ENCODE measurements at places on chromosomes 12 and 14.

DNA sequence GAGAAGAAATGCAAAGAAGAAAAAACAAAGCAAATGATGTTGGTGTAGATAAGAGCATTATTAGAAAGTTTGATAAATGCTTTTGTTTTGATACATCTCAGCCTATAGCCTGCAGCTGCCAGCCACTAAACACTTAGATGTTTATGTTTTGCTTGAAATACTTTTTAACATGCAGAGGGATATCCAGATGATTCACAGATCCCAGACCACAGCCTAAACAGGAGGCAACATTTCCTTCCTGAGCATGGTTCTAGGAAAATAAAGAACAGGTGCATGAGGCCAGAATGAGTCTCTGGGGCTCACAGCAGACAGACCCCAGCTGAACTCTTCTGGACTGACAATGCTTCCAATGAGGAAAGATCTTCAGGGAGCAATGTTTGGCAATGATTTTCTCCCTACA is 103.7 kb upstream of the EEA1 start:
- no peak for DNase-seq

- DNase-seq, result no peak
Observed at GRCh38 chr12:118103201-118103600, 610 bp downstream of the VSIG10 start.

DNA sequence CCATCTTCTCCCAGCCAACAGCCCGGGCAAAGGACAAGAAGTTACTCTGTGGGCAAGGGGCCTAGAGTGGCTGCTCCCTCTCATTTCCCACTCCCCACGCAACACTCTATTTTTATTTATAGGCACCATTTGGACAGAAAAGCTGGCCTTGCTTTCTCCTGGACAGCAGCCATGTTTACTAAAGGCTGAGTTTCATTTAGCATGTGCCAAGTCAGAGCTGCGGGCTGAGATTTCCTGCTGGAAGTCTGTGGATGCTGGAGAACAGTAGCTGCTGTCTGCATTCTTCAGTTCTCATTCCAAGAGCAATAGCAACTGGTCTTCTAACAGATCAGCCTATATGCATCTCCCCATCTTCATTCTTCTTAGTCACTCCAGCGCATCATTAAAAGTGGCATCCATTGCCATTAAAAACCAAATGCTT is 8.3 kb downstream of the COL2A1 start:
- no peak for DNase-seq

DNA sequence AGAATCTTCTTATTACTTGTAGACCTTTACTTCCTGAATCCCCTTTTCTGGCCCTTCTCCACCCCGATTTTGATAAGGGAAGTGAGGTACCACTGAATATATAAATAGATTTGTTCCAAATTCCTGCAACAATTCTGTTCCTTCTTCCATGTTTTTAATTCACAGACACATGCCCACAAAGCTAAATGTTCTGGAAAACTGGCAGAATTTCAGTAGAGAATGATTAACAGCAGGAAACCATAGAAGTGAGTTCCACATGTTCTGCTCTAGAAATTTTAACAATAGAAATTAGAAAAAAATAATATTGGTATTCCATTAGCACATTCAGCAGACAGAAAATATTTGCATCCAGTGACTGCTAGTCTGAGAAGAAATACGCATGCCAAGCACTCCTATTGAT is 139.6 kb downstream of the SLC2A13 start:
- no peak for DNase-seq

DNA sequence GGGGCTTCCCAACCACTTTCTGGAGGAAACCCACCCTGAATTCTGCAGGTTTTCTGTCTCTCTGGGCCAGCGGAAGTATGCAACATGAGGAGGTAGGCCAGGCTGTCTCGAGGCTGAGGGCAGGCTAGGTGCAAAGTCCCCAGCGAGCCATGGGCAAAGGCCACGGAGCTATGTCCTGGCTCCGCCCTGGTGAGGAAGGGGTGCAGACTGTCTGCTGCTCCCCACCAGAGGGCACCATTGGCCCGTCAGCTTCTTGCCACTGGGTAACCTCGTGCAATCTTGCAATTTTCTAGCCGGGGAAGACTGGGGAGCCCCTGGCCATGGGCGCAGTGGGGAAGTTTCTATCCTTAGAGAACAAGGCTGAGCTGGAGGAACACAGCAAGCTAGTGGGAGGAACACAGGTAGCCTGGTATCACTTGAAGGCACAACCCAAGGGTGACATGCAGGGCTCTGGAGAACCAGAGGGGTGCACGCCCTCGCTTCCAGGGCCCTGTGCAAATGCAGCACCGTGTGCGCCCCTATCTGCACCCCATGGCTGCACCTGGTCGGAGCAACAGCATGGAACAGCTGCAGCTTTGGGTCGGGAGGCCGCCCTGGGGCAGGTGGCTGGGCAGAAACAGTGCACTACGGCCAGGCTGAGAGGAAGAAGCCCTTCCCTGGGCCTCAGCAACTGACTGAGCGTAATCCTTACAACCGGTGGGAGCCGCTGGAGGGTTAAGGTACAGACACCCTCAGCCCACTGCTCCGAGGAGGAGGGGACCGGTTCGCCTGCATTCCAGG is 27.6 kb upstream of the RPLP0 start:
- peak; percentile 79 for DNase-seq

All from activated CD8-positive, alpha-beta memory T cell treated with anti-CD3 and anti-CD28 coated beads for 4 hours (primary cell).